Cardiac muscle cell (in vitro differentiated cells and primary cell): ENCODE measurements at places on chromosomes 6 and 20.

GRCh38 chr6:1792989-1793388 lies 183.3 kb downstream of the FOXC1 start:
- DNase-seq, result no peak

DNA sequence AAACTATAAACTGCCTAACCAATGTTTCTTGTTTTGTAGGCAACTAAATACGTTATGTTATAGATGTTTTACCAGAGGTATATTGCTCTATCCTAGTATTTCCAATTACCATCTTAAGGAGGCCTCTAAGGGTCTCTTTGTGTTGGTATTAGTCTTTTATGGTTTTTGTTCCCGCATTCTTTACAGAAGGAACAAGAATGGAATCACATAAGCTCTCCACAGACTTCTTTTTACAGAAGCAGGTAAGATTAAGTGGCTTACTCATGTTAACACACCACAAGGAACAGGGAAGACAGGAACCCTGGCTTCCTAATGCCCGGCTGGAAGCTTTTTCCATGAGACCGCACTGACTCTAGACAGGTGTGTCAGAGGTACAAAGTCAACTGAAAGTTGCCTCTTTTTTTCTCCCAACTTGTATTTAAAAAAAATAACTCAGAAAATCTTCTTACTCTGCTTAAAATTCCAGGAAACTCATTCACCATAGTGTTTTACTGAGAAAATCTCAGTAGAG lies 55.1 kb downstream of the FKBP5 start:
- DNase-seq, result no peak

GRCh38 chr20:44714102-44714700 lies 968 bp upstream of the CCN5 start:
- DNase-seq, result no peak

GRCh38 chr6:166862287-166862977 lies 93.9 kb downstream of the RNASET2 start:
- peak; percentile 70 for DNase-seq

- no peak for DNase-seq
These were observed 52.5 kb downstream of the FAXC start for GRCh38 chr6:99297006-99297405.

DNA sequence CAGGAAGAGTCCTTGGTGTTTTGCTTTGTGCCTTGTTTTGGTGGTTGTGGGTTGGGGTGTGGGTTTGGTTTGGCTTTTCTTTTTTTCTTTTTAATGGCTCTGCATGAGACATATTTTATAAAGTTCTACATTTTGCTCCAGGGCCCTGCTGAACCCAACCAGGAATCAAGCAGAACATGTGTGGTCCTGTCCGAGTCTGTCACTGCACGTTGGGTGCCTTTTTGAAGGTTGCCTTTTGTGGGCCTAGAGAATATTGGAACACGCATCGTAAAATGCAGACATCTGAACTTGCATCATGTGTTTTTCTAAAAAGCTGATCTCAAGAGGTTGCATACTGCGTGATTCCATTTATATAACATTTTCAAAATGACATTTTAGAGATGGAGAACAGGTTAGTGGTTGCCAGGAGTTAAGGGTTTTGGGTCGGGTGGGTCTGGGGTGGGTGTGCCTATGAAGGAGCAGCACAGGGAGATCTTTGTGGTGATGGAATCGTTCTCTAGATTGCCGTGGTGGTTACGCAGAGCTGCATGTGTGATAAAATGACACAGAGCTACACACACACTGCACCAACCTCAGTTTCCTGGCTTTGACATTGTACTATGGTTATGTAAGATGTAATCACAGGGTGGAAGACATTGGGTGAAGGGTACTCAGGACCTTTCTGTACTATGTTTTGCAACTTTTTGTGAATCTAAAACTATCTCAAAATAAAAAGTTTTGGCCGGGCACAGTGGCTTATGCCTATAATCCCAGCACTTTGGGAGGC lies 80.2 kb downstream of the EYA2 start:
- no peak for DNase-seq

DNA sequence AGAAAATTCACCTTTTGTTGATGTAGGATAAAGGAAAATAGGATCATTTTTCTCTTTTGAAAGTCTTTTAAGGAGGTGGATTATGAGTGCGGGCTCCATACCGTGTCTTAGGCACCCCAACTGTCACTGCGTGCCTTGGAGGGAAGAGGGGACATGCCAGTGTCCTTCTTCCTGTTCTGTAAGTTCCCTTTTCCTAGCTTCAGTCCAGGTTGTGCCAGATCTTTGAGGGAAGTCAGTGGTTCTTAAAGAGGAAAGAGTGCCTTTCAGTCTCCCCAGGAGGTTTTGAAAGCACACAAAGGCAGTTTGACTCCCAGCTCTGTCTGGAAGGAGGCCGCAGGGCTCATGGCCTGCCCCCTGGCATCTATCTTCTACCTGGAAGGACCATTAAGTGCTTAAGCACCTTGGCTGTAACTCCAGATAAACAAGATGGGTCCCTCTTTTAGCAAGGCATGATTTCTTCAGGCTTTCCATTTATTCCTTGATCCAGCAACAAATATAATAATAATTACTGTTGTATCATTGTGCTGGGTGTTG lies 13.0 kb downstream of the EFCAB8 start:
- no peak for DNase-seq

DNA sequence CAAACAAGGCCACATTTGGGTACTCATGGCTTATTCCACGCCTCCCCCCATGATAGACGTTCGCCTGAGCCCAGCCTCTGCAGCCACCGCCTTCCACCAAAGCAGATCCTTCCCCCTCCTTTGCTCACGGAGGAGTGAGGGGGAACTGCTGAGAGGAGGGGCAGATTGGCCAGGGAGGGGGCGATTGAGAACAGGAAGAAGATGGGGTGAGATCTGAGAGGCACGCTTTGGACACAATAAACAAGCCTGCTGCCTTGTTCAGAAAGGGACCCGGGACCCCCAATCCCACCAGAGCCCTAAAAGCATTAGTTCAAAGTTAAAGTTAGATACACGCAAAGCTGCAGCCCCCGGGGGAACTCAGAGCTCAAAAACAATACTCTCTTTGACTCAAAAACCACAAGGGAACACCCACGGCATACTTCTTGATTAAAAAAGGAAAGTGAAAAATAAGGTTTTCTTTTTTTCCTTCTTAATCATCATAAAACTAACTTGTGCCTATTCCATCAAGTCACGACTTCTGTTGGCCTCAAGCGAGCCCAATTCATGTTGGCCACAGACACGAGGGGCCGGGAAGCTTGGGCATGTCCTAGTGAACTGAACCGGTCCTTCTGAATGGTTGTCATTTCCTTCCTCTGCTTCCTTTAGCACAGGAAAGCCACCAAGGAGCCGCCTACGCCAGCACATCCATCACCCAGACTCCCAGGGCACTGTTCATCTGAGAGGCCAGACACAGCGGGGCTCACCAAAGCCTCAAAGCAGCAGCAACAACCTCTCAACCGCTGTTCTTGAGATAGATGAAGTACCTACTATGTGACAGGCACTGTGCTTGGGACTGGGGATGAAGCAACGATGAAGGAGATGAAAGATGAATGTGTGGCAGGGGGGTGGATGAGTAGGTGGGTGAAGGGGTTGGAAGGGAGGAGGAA lies 44.7 kb downstream of the NFATC2 start:
- DNase-seq, result peak; percentile 52

- no peak for DNase-seq
These were observed 13.3 kb downstream of the ETV7 start for GRCh38 chr6:36374194-36374593.

DNA sequence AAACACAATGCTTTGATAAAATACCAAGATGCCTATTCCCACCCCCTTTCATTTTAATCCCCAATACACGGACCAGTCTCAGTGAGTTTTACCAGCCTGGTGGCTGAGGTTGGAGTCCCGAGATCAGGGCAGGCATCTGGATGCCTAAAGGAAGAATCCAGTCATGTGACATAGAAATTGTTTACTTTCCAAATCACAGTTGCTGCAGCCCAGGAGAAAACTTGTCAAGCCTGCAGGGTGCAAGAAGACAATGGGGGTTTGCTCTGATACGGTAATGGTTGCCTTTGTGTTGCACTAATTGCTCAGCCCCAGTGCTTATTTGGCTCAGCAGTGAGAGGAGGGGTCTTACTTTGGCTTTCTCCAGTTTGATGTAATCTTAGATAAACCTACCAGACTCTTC lies 308.5 kb upstream of the POU3F2 start:
- DNase-seq, result no peak

DNA sequence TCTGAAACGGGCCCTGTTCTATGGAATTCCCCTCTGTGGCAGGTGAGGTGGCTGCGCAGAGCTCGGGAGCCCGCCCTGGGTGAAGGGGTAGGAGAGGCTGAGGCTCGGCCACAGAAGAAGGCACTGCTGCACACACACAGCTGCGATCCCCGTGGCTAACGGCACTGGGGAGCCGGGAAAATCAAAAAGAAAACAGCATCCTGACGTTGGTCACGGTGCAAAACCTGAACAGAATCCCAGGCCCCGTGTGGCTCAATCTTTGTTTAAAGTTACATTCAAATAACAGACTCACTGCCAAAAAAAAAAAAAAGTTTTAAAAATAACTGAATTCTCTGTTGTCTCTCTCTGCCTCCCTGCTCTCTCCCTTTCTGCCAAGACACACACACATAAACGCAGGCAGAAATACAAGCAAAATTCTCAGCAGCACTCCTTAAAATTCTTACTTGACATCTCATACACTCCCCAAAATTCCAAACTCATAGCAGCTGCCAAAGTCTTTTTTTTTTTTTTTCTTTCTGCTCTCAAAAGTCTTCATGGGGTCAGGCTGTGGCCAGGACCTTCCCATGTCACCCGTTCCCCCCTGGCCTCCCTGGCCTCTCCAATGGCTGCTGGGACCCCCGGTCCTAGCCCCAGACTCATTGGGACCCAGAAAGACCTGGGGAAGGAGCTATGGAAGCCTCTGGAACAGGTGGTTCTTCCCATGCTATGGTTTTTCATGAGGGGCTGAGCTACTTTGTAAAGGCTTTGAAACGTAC lies 248.8 kb downstream of the TTLL2 start:
- peak; percentile 92 for DNase-seq

DNA sequence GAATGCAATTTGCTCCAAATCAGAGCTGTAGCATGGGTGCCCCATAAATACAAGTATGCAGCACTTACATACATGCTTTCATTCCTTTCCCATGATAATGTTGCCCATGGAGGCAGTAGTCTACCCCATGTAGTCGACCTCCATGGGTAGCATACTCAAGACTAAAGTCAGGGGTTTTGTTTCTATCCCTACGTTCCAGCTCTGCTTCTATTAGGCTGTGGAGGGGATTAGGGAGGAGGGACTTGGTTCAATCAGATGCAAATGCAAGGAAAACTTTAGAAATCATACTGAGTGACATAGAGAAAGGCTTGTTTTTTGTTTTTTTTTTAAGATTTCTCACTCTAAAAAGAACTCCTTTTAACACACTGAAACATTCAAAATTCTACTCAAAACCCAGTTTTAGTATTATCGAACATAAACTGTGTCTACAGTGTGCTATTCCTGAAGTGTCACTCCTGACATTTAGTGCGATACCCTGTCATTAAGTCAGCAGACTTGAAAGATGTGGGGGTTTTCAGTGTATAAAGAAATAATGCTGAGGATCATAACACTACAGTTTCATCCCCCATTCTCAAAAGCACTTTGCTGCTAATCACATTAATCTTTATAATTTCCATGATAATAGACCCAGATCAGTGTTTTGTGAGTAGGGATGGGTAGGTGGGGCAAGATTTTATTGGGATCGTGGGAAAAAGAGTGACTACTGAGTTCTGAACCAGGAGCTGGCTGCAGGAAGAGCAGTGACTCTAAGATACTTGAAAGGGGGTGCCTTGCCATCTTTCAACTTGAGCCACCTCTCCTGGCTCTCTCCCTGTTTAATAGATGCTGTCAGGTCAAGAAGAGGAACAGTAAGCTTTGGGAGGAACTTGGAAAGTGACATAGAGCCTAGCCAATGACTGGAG lies 40.4 kb upstream of the SCML4 start:
- no peak for DNase-seq

- DNase-seq, result no peak
These were observed 25.3 kb downstream of the MDFI start for GRCh38 chr6:41663568-41663967.

DNA sequence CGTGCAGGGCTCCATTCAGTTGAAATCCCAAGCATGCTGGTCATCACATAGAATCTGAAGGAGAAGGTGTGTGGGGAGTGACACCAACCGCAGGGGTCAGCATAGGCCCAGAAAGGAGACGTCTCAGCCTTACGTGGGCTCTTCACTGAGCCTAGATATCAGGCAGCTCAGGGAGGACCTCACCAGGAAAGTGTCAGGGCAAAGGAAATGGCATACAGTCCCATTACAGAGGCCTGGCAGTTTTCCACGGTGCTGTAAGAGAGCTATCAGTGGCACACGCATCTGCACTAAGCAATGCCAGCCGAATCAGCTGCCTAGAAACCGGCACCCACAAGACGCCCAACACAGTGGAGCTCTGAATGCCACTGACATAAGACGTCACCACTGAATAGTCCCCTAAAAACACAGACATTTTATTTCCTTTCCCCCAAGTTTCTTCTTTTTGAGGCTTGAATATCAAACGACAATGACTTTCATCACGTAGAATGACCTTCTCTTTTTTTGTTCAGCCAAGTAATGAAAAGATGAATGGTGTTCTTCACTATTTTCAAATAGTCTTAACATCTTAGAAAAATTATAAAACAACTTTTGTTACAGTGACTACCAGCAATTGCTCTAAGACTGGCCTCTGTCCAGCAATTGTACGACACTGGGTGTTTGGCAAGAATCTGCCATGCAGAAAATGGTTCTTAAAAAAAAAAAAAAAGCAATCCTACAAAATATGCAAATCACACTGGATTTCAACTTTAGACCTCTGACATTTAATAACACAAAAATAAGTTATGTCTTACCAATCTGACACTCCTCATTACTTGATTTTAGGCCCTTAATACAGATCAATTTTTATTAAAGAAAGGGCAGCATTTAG lies 88.9 kb upstream of the FOXQ1 start:
- no peak for DNase-seq

- no peak for DNase-seq
These were observed 1001.9 kb upstream of the FLRT3 start for GRCh38 chr20:15339264-15339663.

DNA sequence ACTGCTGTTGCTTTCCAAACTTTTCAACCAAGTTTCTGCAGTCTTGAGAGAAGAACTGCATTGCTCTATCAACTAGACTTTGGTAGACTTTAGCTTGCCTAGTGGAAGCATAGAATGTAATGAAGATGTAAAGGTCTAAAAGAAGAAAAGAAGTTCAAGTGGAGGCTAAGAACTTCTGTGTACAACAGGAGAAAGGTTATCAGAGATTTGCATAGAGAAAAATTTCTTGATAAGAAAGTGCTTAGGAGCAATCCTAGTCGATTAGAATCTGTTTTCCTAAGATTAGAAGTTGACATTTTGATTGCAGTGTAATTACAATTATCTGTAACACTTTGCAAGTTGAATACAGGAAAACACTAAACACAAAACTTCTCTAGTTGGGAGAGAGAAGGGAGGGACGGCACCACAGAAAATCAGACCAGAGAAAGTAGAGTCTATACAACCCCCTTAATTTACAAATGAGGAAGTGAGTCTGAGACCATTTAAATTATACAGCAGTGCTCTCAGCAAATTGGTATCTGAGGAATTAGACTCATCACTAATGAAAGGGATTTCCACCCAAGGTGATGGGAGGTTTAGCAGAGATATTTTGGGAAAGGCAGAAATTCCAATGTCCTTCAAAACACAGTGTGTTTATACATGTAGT lies 194.3 kb upstream of the MARCKS start:
- DNase-seq, result no peak
